ENCODE measurements at places on chromosomes 1 and 21.

- no peak for DNase-seq
Measured at GRCh38 chr1:53069265-53069662, 7.3 kb downstream of the PODN start.

- no peak for DNase-seq
Measured at GRCh38 chr1:55813618-55814017, 598.5 kb upstream of the USP24 start.

- peak; percentile 95 for DNase-seq
Measured at GRCh38 chr1:87226341-87226760, 102.3 kb upstream of the LMO4 start.

- DNase-seq: no peak
Measured at GRCh38 chr1:21751281-21751680, 31.7 kb downstream of the USP48 start.

- DNase-seq: no peak
Measured at GRCh38 chr1:85484264-85484663, 19.3 kb upstream of the DDAH1 start.

DNA sequence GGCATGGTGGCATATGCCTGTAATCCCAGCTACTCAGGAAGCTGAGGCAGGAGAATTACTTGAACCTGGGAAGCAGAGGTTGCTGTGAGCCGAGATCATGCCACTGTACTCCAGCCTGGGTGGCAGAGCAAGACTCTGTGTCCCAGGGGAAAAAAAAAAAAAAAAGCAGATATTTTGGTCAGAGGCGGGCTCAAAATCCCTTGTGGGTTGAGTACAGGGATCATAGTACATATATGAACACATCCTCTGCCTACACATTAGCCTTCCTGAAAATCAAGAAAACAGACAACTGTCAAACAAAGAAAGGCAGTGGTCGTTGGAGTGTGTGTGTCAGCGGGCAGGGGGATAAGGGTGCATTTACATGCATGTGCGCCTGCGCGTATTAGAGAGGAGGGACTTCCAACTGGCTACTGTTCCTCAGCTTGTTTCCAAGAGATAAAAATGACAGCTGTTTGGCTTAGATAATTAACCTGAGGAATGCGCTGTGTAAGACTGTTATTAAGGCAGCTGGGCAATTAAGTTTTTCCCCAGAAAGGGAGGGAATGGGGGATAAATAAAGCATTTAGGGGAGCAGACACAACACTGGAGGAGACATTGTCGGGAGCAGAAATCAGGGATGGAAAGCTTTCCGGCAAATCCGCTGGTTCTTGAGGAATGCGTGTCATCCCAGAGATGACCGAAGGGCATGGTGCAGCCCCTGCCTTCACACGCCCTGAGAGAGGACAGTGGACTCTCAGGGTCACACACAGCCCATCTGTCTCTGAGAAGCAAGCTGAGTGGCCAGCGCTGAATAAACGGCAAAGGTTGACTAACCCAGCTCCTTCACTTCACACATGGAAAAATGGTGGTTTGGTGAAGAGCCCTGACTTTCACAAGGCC, 6.4 kb downstream of the LAMB3 start:
- no peak for DNase-seq
